ENCODE measurements at places on chromosomes 2 and 18.

- DNase-seq, result no peak
These were observed 3.7 kb downstream of the ZNF142 start for GRCh38 chr2:218655751-218656150.

DNA sequence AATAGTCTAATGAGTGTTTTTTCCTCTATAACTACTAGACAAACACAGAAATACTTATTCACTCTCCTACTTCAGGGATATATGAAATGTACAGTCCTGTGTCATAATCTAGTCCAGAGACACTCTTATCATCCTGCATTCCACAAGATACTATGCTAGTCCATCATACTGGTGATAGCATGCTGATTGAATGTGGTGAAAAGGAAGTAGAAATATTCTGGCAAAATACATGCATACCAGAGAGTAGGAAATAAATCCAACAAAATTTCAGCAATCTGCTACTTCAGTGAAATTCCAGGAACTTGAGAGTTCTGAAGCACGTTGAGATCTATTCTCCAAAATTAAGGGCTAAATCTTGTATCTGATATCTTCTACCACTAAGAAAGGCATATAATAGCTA lies 353.9 kb downstream of the PID1 start:
- peak; percentile 93 for DNase-seq

DNA sequence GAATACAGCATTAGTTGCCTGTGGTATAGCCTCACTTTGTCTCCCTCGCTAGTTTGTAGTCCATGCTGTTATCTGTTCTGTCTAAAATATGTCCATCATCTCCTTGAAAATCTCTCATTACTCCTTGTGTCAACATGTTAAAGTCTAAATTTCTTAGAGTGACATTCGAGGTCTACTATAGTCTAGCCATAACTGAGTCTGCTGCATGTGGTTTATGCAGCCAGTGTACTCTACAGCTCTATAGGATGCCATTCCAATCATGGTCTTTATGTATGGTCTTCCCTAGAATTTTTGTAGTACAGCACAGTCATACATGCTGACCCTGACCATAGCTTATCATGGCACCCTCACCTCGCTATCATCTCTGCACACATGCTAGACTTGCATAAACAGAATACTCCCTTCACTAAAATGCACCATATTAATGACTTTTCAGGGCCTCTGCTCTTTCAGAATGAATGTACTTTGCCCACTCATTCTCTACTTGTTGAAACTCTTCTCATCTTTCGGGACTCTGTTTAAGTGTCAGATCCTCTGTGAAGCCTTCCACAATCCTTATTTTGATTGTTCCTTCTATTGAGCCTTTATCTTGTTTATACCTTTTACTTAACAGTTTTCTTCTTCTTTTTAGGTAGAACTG lies 12.8 kb downstream of the TANK start:
- DNase-seq, result no peak

GRCh38 chr2:239041062-239041461 lies 193.2 kb downstream of the TWIST2 start:
- DNase-seq, result no peak

GRCh38 chr18:58186258-58186948 lies 142.4 kb downstream of the NEDD4L start:
- peak; percentile 67 for DNase-seq
